ENCODE measurements at places on chromosomes 16 and 17. TPM values are rescaled to one million over a fixed set of nuclear protein-coding genes. Genes with fewer than 3 reads are reported as not detected.

The TP53TG3 gene
- total RNA-seq = not detected

The PRSS33 gene
- 0.21 TPM for total RNA-seq

DNA sequence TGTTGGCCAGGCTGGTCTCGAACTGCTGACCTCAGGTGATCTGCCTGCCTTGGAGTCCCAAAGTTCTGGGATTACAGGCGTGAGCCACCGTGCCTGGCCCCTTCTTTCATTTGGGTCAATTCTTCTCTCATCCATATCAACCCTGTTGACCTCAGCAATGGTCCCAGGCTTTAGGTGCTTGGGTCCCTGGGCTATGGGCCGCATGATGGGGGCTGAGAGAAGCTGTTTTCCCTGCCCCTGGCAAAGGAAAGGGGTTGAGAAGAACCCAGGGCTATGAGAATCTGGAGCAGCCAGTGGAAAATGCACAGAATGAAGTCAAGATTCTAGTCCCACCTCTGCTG, 90.2 kb upstream of the TOB1 start:
- DNase-seq = no peak

GRCh38 chr16:24580665-24581064, 41.3 kb downstream of the RBBP6 start:
- no peak for DNase-seq

The DRC3 gene
- total RNA-seq = 7.7 TPM

- DNase-seq = no peak
Observed at GRCh38 chr17:81520021-81520901, 7.7 kb upstream of the ACTG1 start.

The HP gene
- 0.77 TPM for total RNA-seq

GRCh38 chr17:77227461-77228240, 86.9 kb downstream of the SEC14L1 start:
- DNase-seq = no peak

The ITGAX gene
- total RNA-seq = not detected

DNA sequence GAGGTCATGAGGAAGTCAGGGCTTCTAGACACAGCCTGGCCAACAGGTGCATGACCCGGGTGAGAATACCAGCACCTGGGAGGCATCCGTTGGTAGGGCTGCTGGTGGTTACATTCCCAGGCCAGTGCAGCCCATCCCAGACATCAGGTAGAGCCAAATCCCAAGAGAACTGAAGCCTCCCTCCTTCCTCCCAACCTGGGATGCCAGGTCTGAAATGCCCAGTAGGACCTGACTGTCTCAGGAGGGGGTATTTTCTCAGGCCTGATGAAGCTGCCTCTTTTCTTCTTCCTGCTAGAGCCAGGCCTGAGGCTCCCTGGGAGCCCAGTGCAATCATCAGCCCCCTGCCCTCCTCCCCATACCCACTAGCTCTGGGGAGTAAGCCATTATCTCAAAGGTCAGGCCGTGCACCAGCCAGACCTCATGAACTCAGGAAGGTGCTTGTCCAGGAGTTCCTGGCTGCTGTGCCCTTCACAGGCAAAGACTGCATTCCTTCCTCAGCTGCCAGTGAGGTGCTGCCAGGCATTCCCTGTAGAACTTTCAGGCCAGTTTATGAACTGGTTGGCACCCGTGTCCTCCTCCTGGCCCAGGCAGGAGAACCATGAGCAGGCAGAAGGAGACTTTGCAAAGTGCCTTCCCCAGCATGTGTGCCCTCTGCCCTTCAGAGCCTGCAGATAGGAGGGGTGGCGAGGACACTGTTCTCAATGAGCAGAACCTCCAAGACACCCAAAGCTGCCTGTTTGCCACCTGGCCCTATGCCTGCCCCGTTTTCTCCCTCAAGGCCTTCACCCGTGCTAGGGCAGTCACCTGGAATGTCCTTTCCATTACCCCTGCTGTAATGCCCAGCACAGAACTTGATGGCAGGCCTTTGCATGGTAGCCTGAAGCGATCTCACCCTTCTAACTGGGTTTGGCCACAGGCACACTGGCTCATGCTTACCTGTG, 7.6 kb downstream of the TBX2 start:
- no peak for DNase-seq

GRCh38 chr17:60522889-60523626, 3.0 kb downstream of the APPBP2 start:
- no peak for DNase-seq

The GPR142 gene
- not detected for total RNA-seq

GRCh38 chr17:1829216-1829591, 498 bp downstream of the SMYD4 start:
- DNase-seq = peak; percentile 33

DNA sequence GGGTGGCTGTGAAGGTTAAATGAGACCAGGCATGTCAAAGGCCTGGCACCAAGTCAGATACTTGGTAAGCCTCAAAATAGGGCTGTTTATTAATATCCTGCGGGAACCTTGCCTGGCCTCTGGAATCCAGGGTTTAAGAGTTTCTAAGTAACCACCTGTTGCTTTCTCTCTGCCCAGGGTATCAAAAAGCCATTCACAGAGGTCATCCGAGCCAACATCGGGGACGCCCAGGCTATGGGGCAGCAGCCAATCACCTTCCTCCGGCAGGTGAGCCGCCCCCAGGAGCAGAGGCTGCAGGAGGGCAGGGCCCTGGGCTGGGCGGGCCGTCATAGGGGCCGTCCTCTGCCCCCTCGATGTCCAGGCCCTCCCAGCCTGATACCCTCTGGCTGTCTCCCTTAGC, 13.3 kb downstream of the GPT2 start:
- no peak for DNase-seq

Measured in uterus (tissue), 4 donors.